ENCODE measurements at places on chromosomes 3 and 15. TPM values are rescaled to one million over a fixed set of nuclear protein-coding genes. Genes with fewer than 3 reads are reported as not detected.

IQCB1 gene
- 35.6 TPM for total RNA-seq

CSTA gene
- not detected for total RNA-seq

ICE2 gene
- 29.2 TPM for total RNA-seq

ADAMTS17 gene
- total RNA-seq: not detected

MBD4 gene
- total RNA-seq: 63.3 TPM

CLDN16 gene
- total RNA-seq: 0.02 TPM

PLA2G4E gene
- not detected for total RNA-seq

LMAN1L gene
- total RNA-seq: not detected

GOLGA8N gene
- total RNA-seq: 0.50 TPM

C2CD4A gene
- total RNA-seq: 0.26 TPM

DNA sequence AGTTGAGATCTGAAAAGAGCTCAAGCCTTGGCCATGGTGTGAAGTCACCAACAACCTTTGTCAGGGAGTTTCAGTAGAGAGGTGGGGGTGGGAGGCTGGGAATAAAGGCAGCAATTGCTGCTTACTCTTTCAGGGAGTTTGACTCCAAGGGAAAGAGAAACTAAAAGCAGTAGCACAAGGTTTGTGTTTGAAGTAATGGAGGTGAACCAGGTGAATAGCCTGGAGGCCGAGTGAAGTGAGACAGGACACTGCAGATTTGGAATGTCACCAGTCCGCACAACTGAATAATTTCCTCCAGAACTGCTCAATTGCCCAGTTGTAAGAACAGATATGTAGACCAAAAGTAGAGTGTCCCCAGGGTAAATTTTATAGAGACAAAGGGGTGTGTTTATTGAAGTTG is 44.1 kb downstream of the CD86 start:
- DNase-seq: no peak

DNA sequence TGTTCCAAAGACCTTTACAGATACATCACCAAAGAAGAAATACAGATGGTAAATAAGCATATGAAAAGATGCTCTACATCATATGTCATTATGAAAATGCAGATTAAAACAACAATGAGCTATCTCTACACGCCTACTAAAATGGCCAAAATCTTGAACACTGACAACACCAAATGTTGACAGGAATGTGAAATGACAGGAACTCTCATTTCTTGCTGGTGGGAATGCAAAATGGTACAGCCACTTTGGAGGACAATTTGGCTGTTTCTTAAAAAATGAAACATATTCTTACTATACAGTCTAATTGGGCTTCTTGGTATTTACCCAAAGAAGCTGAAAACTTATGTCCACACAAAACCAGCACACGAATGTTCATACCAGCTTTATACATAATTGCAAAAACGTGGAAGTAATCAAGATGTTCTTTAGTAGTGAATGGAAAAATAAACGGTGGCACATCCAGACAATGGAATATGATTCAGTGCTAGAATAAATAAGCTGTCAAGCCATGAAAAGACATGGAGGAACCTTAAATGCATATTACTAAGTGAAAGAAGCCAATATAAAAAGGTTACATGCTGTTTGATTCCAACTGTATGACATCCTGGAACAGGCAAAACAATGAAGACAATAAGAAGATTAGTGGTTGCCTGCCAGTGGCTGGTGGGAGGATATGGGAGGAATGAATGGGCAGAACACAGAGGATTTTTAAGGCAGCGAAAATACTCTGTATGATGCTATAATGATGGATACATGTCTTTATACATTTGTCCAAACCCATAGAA is 81.3 kb upstream of the NEDD4 start:
- DNase-seq: no peak

- DNase-seq: peak; percentile 19
These were observed 437.3 kb upstream of the BCHE start for GRCh38 chr3:166274351-166275023.

DNA sequence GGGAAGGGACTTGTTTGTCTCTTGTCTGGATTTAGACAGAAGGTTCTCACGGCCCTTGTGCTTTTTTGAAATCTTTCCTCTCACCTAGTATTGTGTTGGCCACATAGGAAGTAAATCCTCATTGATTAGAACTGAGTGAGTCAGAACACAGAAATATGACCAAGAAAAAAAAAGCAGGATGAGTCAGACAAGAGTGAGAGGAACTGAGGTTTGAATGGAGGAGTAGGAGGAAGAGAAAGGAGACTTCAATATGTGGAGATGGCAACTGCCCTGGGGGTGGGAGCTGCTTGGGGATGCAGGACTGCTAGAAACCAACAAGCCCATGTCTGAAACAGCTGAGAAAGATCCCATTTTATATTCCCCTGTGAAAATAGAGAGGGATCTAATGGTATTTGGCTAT is 194.1 kb upstream of the ZBTB20 start:
- peak; percentile 71 for DNase-seq

DNA sequence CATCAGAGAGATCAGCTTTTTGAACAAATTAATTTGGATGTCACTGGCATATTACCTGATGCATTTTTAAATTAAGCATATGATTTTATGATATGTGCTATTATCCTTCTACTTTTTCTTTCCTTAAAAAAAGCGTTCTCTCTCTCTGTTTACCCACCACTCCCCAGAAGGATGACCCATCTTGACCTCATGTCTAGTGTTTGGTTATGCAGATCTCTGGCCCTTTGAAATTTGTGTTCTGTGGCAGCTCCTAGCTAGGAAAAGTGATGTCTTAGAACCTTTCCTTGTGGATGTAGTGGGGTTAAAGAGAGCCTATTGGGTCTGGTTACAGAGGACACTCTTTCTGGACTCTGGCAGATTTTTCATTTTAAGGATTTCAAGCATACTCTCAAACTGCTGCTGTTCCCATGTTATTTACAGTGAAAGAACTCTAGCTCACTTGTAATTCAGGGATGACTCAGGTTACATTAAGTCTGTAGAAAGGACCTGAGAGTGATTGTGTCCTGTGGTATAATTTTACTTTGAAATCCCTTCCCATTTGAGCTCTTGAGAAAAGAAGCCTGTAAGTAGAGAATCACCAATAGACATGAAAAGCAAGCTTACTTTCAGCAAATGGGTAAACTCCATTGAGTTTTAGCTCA is 23.8 kb downstream of the ARHGEF26 start:
- no peak for DNase-seq

DNA sequence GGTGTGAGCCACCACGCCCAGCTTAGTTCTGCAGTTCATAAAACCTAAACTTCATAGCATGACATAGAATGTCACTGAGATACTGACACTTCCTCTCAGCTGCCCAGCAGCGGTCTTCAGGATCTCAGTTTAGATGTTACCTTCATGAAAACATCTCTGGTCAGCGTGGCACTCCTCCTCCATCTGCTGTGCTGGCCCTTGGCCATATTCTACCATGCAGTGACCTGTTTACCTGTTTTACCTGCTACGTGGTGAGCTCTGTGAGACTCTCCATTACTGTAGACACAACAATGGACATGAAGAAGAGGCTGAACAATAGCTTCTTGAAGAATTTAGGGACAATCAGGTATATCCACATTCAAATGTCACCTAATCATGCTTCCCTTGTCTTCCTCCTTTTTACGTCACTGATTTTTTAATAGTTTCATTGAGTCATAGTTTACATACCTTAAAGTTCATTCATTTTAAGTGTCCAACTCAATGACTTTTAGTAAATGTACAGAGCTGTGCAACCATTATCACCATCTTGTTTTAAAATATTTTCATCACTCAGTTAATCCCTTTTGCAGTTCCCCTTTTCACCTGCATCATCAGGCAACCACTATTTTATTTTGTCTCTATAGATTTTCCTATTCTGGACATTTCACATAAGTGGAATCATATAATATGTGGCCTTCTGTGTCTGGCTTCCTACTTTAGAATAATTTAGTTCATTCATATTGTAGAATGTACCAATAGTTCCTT is 32.2 kb upstream of the PTPN23 start:
- no peak for DNase-seq

GRCh38 chr3:4071481-4072184 is 231.5 kb upstream of the SETMAR start:
- no peak for DNase-seq

GRCh38 chr3:134487406-134487805 is 1.5 kb downstream of the CEP63 start:
- no peak for DNase-seq

GRCh38 chr3:51982352-51982837 is 940 bp upstream of the ACY1 start:
- DNase-seq: peak; percentile 42

- DNase-seq: peak; percentile 78
These were observed 141.7 kb downstream of the RPLP1 start for GRCh38 chr15:69593981-69594966.

GRCh38 chr3:73546961-73547360 is 77.8 kb downstream of the PDZRN3 start:
- DNase-seq: peak; percentile 15
